ENCODE measurements at places on chromosomes 12 and 14. TPM values are rescaled to one million over a fixed set of nuclear protein-coding genes. Genes with fewer than 3 reads are reported as not detected.

OSBPL8 gene
- 46.4 TPM for total RNA-seq

ALKBH1 gene
- total RNA-seq: 8.0 TPM

TOMM20L gene
- total RNA-seq: not detected

STXBP6 gene
- 5.0 TPM for total RNA-seq

GPR132 gene
- 0.16 TPM for total RNA-seq

ST8SIA1 gene
- under 0.01 TPM for total RNA-seq

C12orf54 gene
- not detected for total RNA-seq

RNASE3 gene
- not detected for total RNA-seq

ERBB3 gene
- 0.64 TPM for total RNA-seq

Data from epithelial cell of alveolus of lung (primary cell).